CD4-positive, alpha-beta memory T cell (primary cell): ENCODE measurements at places on chromosomes 3 and 15.

DNA sequence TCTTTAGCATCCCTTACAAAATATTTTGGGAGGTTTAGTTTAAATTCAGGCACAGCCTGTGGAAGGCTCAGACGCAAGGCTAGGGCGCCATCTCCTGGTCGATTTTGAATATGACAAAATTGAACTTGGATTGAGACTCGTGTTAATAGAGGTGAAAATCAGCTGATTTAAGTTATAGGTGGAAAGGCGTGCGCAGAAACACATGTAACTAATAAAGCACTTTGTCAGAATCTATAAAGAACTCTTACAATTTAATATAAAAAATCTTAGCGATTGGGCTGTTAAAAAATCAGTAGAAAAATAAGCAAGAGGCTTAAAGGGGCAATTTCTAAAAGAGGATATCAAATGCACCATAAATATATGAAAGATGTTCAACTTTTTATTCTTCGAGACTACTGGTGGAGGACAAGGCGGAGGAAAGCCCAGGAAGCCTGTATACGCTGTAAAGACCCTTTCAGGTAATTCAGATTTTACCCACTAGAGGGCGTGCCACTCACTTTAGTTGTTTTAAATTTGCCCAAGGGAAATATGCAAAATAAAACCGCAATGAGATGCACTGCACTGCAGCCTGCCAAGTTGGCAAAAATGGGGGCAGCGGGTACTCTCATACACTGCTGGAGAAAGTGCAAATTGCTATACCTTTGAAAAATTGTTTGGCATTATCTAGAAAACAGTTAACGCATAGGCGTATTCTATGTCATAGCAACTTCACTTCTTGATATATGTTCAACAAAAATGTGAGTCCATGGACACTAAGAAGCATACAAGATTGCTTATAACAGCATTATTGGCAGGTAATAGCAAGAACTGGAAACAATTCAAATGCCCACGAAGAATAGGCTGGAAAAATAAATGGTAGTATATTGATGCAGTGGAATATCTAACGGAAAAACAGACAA lies 64.7 kb downstream of the SLC30A4 start:
- peak; percentile 80 for DNase-seq

DNA sequence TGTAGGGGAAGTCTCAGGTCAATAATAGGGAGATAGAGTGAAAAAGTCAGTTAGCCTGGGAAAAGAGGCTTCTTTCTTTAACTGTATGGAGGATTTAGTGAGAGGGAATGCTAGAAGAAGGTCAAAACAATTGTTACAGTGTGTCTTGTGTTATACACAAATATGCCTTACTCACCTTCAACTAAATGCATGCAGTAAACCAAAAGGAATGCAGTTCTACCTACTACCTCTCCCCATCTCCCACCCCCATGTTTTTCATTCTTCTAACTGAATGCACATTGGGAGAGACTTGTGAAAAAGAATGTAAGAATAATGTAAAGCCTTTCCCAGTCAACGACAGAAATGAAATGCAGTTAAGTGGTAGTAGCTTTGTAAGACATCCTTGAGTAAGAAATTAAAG lies 33.8 kb downstream of the CCDC66 start:
- DNase-seq: no peak

DNA sequence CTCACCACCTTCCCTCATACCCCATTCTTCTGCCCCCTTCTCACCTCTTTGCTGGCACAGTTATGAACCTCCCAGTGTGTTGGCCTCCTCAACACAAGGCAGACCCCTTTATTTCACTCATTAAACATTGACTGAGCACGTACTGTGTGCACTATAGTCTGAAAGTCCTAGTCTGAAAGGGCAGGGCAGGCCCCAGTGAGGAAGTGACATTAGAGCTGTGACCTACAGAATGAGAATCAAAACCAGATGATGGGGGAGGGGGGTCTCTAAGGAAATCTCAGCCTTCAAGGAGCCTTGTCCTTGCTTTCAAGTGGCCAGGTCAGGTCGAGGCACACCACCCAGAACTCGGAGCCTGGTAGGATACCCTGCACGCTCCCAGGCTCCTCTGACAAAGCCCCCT lies 3.5 kb downstream of the SLC28A1 start:
- no peak for DNase-seq

DNA sequence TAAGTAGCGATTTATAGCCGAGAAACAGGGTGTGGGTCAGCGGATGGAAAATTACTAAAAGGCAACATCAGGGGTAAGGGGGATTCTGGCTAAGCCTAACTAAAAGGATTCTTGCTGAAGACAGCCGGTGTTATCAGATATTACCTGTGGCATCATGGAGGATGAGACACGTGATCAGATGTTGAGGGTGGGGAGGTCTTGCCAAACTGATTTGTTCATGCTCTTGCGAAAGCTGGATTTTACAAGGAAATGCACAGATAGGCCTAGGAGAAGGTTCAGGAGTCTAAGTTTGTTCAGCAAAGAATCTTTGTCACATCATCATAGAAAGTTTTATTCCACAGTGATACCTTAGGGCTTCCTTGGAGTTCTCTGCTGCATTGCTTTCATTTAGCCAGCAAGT lies 396.8 kb upstream of the TBL1XR1 start:
- DNase-seq: no peak

DNA sequence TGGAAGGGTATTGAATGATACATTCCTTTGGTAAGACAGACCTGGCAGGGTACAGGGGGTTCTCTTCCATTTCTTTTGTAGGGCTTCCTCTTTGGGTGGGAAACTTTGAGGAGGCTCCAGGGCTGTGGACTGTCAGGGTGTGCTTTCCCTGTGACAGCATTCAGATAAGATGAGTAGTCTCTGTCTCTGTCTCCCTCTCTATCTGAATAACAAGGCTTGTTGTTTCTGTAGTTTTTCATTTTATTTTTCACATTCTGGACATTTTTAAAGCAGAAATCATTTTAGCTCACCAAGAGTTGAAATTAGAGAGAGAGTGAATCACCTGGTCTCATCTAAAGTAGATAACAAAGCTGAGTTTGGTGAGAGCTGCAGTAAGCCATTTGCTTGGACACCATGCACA lies 100.8 kb upstream of the TPM1 start:
- no peak for DNase-seq

- peak; percentile 69 for DNase-seq
Measured at GRCh38 chr15:65832549-65833364, 36.5 kb upstream of the RAB11A start.

DNA sequence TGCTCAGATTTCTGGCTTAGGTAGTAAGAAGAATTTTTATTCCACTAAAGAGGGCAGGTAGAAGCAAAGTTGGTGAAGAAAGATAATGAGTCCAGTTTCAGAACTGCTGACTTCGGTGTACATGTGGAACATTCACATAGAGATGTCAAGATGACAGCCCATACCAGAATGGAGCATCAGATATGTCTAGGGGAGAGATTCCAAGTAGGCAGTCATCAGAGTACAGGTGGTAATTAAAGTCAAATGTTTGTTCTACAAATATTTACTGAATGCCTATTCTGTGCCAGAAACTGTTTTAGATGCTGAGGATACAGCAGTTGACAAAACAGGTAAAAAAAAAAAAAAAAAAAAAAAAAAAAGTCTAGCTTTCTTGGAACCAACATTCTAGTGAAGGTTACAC lies 81.9 kb downstream of the FGF12 start:
- DNase-seq: no peak

DNA sequence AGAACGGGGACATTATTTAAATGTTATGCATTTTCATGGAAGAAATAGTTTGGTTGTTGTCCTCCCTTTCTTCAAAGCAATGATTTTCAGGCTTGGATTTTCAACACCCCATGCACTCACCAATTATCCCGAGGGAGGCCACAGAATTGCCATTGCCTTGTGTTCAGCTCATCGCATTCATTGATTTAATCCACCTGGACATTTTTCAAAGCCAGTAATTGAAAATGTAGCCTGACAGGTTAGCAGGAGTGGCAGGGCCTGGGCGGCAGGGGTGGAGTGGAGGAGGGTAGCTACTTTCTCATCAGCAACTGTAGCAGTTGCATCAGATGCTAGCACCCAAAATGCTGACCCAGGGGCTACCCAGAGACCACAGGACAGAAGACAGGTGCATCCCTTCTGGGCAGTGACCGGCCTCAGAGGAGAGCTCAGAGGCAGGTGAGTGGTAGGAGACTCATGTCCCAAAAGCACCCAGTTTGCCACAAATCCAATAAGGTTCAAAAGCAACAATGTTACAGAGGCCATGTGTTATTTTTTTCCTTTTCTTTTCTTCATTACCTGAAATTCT lies 242.4 kb downstream of the CD47 start:
- DNase-seq: no peak

DNA sequence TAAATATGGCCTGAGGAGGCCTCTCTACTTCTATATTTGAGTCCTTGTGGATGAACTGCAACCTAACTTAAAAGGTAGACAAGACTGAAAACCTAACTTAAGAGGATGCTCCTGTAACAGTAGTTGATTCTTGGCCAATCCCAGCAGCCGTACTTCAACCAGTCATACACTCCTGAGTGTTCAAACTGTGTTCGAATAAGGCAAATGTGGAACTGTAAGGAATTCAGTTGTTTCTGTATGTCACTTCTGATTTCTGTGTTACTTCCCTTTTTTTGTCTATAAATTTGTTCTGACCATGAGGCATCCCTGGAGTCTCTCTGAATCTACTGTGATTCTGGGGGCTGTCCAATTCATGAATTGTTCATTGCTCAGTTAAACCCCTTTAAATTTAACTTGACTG lies 20.5 kb downstream of the GALK2 start:
- no peak for DNase-seq

GRCh38 chr3:49671291-49672288 lies 2.6 kb upstream of the APEH start:
- DNase-seq: peak; percentile 67

DNA sequence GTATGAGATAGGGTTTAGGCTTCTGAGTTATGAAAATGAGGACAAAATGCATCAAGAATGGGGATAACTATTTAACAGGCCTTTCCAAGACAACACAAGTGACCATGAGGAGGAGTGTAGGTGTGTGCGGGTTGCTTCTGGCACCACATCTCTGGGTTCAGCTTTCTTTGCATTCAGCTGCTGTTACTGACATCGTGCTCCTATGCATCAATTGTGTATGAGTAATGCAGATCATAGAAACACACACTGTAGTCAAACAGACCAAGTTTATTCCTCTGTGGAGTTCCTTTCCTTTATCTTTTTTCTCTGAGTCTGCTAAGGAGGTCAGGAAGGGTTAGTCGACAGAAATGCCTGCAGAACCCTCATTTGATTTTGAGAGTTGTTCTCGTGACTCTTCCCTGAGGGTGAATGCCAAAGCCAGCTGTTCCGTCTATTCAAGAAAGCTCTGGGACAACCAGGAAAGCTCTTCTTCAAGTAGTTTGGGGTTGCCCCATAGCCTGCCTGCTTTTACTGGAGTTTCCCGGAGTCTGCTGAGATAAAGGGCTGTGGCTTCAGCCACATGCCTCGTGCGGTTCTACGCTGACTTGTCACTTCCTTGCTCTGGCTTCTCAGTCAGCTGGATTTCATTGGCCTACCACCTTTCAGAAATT lies 136.7 kb upstream of the TLE3 start:
- no peak for DNase-seq

- DNase-seq: no peak
Measured at GRCh38 chr15:96416934-96417759, 86.6 kb downstream of the NR2F2 start.

- DNase-seq: no peak
Measured at GRCh38 chr3:71097557-71097956, 486.0 kb downstream of the FOXP1 start.

- DNase-seq: no peak
Measured at GRCh38 chr3:174100744-174101143, 703.2 kb downstream of the NLGN1 start.

GRCh38 chr15:72237853-72238224 lies 6.8 kb upstream of the PKM start:
- DNase-seq: no peak

DNA sequence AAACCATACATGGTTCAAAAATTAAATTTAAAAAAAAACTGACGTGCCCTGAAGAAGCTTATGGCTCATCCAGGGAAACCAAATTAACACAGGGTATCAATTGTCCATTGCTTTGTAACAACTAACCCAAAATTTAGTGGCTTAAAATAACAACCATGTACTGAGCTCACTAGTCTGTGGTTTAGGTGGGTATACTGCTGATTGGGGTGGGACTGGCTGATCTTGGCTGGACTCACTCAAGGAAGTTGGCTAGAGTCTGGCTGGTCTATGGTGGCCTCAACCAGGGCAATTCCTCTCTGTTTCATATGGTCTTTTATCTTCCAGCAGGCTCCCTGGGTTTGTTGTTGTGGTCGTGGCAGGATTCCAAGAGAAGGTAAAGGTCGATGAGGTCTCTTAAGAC lies 14.1 kb upstream of the EDC3 start:
- no peak for DNase-seq

DNA sequence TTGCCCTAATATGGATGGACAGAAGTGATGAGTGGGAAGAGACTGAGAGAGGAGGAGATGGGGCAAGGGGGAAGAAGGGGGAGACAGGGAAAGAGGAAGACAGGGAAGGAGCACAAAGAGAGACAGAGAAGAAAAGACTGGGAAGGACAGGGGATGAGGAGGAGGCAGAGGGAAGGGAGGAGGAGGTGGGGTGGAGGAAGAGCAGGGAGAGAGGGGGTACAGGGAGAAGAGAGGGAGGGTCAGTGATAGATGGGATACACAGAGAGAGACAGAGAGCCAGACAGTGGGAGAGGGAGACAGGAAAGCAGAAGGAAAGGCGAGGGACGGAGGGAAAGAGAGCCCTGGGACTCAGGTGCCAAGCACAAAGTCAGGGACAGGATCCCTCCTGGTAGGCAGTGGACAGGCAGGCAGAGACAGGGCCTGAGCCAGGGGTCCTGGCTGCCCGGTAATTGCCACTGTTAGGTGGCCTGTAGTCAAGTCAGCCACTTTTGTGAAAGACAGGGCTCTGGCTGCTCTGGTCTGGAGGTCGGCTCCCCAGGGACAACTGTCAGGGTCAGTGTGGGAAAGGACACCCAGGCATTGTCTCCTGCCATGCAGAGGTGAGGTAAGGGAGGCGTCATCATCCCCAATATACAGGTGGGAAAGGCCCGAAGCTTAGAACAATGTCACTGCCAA lies 9.8 kb downstream of the VILL start:
- DNase-seq: no peak

DNA sequence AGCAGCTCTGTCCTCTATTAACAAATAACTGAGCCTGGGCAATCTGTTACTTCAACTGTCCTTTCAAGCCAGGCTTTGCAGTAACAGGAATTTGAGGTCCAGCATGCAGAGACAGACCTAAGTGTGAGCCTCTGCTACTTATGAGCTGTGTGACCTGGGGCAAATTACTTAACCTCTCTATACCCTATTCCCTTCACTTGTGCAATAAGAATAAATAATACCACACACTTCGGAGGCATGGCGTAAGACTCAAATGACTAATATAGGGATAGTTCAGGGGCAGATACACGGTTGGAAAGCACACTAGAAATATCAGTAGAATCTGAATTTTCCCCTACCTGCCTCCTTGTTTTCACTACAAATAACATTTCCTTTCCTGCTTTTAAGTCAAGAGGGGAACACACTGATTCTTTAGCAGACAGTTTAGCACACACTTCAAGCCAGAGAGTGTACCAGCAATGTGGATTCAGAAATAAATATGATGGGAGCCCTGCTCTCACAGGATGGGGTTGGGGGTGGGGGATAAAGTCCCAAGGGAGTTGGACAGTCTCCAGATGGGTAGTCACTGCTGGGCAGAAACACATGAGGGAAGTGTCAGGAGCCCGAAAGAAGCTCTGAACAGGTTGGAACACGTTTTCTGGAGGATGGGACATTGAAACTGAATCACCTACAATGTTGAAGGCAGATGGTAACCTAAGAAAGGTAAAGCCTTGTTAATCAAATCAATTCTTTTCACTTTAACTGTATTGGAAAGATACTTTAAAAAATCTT lies 61.8 kb upstream of the RBP1 start:
- no peak for DNase-seq

- DNase-seq: no peak
Measured at GRCh38 chr3:124669470-124669869, 60.8 kb upstream of the UMPS start.

- no peak for DNase-seq
Measured at GRCh38 chr15:66948294-66948693, 117.1 kb upstream of the SMAD3 start.
